ENCODE measurements at places on chromosomes 11 and 22.

DNA sequence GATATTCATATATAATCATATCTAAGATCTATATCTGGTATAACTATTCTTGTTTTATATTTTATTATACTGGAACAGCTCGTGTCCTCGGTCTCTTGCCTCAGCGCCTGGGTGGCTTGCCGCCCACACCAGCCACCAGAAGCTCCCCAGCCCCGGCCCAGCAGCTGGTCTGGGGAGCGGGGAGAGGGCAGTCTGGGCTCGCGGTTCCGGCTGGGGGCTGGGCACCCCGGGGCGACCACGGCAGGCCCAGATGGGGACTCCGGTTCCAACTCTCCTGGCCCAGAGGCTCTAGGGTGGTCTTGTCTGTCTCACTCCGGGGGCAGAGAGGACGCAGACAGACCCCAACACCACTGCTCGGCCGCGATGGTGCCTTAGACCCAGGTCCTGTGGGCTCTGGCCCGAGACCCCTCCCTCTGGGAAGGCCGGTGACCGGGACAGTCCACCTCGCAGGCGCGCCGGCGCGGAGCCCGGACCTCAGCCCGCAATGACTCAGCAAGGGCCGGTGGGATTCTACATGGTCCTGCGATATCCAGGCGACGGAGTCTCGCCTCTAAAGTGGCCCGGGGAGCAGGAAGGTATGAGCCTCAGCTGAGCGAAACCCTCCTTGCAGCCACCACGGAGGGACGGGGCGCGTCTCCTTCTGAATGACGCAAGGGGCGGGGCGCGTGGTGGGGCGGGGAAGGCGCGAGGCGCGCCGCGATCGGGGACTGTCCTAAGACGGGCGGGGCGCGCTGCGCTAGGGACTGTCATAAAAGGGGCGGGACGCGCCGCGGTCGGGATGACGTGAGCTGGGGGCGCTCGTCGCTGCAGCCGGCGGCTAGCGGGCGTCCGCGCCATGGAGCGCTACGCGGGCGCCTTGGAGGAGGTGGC is at the start of gene DGCR6:
Gene DGCR6, plus strand, starts transcription at position 781 of the 870 bp plus-strand sequence. Its CDS starts 55 bp downstream, at position 836.
- DNase-seq, result no peak

DNA sequence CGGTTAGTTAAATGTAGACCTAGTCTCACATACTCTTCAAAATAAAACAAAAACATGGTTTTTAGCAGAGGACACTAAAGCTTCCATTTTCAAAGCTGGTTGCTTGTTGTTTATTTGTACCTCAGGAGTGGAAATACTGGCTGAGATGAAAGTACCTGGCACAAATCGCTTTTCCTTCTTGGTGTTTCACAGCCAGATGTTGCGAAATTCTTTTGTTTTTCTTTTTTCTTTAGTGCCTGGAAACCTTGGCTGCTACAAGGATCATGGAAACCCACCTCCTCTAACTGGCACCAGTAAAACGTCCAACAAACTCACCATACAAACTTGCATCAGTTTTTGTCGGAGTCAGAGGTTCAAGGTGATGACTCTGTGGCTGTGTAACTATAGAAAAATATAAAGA is 48.3 kb downstream of the KREMEN1 start:
- no peak for DNase-seq

- no peak for DNase-seq
Observed at GRCh38 chr11:3873712-3874349, 18.4 kb downstream of the STIM1 start.

DNA sequence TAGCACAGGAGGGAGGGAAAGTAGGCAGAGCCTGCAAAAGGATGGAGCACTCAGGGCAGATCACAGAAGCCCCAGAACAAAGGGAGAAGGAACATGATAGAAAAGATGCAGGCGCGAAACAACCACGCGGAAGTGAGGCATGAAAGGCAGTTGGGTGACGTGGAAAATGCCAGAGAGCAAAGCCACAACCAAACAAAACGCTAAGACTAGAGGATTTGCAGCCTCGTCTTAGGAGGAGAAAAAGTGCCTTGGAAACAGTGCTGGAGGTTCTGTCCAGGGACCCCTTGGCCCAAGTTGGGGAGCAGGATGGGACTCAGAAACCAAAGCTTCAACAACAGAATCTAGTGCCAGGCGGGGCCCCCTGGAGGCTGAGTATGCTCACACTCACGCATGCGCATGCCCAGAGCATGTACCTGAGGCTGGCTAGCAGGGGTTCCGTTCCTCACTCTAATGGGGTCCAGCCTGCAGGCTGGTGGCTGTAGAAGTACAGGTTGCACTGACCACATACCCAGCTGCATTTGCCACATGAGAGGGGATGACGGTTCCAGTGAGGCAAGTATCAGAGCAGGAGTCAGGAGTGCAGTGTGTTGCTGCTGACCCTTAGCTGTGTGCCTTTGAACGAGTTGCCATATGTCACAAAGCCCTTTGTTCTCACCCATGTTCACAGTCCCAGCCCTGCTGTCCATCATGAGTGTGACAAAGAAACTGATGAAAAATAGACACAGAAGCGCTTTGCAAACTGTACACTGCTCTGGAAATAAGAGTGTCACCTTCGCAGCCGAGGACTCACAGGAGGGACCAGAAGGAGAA is 568.6 kb upstream of the CADM1 start:
- no peak for DNase-seq

GRCh38 chr22:37079158-37079557 is 27.6 kb downstream of the KCTD17 start:
- no peak for DNase-seq

- no peak for DNase-seq
Observed at GRCh38 chr11:134626032-134626431, 214.0 kb upstream of the B3GAT1 start.

DNA sequence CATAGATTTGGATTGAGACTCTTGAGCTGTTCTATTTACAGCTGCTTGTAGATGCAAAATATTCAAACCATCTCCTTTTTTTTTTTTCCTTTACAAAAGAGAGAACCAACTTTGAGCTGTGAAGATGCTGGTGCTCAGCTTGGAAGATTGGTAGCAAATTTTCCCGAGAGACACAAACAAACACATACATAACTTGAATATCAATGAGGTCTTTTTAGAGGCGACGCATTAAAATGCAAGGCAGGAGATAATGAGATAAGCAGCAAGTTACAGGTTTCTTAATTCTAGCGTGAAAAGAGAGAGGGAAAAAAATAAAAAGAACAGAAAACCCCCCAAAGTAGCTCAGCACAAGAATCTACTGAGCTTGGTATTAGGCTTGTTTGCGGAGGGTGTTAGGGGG is 247.0 kb upstream of the SORL1-AS1 start:
- no peak for DNase-seq

- no peak for DNase-seq
Observed at GRCh38 chr22:25206998-25207397, 7.3 kb downstream of the CRYBB3 start.

- DNase-seq, result peak; percentile 28
Observed at GRCh38 chr22:48957311-48957986, 870.2 kb downstream of the BRD1 start.

DNA sequence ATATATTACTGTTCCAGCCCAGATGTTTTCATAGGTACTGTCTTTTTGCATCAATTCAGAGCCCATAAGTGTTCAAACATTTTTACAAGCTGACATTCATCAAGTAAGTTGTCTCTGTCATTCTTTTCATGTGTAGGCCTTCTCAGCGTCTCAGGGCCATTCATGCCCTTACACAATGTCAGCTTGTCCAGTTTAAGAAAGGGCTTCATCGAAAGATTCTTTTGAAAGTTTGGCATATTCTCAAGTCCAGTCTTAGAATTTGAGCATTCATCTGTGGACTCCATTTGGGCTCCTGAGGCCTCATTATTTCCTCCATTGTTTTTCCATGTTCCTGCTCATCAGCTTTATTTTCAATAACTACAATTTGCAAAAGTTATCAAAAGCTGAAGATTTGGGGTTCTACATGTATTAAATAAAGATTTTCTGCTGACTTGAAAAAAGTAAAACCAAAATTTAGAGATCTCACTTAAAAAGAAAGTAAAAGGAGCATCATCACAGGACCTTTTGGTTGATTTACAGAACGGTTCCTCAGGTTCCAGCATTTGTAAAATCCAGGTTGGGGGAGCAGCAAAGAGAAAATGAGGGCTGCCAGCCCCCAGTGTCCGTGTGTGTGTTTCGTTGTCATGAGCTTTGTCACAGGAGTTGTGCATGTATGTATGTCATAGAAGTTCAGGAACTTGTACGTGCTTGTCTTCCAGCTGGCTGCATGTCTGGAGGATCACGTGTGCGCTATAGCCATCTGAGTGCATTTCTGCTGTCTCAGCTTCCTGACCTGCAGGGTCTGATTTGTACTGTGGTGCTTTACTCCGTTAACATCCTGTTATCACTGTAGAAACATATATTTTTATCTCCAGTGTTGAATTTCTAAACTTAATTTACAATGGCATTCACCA is 15.6 kb downstream of the MOV10L1 start:
- no peak for DNase-seq

DNA sequence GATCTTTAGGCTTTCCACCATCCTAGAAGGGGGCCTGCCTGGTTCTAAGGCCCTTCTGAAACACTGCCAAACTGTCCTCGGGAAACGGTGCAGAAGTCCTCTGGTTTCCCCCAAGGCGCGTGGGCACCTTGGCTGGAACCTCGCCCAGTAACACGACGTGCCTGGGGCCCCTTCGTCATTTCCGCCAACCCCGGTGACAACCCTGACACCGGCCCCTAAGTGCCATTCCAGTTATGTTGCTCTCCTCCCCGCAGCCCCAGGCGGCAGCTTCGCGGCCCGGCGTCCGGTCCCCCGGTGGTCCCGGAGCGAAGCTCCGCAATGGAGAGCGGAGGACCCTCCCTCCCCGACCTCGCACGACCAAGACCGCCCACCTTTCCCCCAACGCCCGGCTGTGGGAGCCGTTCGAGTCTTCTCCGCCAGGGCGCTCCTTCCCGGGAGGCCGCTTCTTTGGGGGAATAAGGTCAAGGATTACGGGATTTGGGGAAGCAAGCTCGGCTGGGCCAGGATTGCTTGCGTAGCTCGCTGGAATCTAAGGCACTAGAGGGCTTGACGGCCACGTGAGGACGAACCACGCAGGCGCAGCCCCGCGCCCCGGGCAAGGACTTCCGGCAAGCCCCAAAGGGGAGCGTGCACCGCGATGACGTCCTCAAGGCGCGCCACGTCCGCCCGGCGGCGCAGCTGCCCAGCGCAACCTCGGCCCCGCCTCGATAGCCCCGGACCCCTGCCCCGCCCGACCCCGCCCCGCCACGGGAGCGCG is 626 bp downstream of the RNH1 start:
- DNase-seq, result peak; percentile 98

GRCh38 chr11:95569207-95569606 is 220.4 kb downstream of the FAM76B start:
- no peak for DNase-seq

- DNase-seq, result no peak
Observed at GRCh38 chr22:31045900-31046538, 35.1 kb upstream of the SMTN start.

DNA sequence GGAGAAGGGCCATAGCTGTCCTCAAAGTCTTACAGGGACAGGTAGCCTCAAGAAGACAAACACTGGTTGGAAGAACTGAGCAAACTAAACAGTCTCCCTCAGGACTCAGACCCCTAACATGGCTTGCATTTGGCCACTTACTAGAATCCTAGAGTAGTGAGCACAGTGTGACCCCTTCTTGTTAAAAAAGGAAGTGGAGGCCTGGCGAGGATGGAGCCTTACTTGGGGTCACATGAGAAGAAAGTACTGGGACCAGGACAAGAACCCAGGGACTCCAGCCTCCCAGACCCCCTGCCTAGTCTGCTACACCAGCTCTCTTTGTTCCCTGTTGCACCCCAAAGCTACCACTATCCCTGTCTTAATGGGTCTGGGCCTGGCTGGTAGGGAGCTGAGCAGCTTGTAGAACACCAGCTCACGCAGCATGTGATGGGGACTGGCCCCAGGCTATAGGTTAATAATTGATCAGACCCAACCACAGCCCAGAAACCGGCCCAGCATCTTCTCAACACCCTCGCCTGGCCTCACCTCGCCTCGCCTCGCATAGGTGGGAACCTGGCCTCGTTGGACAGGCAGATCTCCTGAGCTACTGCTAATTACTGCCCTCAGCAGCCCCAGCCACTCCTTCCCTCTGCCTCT is 17.6 kb downstream of the DGAT2 start:
- DNase-seq, result no peak

- no peak for DNase-seq
Observed at GRCh38 chr11:81870066-81870412, 863.6 kb downstream of the FAM181B start.

DNA sequence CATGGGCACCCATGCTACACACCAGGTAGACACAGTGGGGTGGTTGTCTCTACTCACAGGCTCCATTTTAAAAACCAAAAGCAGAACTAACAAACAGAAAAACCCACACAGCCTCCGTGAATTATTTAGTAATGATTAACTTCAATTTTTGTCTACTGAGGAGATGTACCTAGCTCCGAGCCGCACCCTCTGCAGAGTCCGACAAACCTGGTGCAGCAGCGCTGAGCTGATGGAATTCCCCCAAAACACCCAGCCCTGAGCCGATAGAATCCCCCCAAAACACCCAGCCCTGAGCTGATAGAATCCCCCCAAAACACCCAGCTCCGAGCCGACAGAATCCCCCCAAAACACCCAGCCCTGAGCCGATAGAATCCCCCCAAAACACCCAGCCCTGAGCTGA is 927.0 kb downstream of the BRD1 start:
- no peak for DNase-seq

- no peak for DNase-seq
Observed at GRCh38 chr11:85955531-85955930, 100.3 kb downstream of the CCDC83 start.

GRCh38 chr11:79185351-79185750 is 255.5 kb downstream of the TENM4 start:
- DNase-seq, result no peak

- no peak for DNase-seq
Observed at GRCh38 chr22:33544707-33545106, 375.6 kb downstream of the LARGE1 start.

DNA sequence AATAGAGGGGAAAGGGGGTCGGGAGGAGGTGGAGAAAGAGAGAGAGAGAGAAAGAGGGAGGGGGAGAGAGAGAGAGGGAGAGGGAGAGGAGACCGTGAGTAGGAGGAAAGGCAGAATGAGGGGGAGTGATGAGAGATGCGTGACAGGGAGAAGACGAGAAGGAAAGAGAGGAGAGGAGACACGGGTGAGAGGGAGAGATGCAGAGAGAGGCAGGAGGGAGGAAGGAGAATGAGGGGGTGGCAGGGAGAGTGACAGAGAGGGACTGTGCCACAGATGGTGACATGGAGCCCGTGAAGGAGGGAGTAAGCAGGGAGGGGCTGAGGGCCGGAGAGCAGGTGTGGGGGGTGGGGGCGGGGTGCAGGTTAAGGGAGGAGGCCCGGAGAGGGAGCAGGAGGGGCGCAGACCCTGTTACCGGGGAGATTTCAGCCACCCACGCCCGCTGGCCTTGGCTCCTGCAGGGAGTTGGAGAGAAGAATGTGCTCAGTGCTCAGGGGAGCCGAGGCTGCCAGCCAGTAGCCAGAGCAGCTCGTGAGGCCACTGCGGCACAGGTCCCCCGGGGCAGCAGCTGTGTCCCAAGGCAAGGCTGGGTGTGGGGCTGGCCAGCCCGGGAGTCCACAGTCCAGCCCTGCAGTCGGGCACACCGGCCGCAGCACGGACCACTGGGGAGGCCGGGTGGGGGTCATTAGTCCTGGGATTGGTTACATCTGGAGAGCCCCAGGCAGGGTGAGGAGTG is at the start of gene SSTR3:
Gene SSTR3, minus strand, starts transcription at position 304 of the 733 bp plus-strand sequence. CDS start 4,674 bp downstream, outside the sequence.
- DNase-seq, result no peak

GRCh38 chr11:77198440-77198849 is 70.4 kb downstream of the MYO7A start:
- DNase-seq, result no peak
